ENCODE measurements at places on chromosomes 3 and 15.

DNA sequence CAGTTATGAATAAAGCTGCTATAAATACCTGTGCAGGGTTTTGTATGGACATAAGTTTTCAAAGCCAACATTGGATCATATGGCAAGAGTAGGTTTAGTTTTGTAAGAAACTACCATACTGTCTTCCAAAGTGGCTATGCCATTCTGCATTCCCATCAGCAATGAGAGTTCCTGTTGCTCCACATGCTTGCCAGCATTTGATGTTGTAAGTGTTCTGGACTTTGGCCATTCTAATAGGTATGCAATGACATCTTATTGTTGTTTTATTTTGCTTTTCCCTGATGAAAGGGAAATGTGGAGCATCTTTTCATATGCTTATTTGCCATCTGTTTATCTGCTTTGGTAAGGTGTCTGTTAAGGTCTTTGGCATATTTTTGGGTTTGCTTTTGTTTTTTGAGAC is 22.2 kb upstream of the BLM start:
- DNase-seq, result no peak

DNA sequence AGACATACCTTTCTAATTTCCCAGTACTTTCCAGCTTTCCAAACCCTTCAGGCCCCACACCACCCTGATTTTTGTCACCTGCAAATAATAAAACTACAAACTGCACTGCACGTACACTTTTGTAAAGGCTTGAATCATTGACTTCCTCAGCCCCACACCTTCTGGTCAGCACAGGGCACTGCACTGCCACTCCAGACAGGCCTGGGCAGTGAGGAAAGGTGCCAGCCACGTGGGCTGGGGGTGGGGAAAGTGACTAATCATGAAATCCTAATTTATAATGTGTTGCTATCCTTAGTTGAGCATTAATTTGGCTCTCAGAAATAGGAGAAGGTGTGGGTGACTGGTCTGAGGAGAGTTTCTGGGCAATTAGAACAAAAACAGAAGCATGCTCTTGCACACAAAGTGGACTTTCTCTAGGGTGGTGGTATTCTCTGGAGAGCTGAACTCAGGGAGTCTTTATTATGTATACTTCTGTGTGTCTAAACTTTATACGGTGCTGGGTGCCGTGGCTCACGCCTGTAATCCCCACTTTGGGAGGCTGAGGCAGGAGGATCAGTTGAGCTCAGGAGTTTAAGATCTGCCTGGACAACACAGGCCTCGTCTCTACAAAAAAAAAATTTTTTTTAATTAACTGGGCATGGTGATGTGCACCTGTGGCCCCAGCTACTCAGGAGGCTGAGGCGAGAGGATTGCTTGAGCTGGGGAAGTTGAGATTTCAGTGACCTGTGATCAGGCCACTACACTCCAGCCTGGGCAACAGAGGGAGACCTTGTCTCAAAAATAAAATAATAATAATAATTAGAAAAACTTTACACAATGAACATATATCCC is 58.2 kb upstream of the FLNB start:
- DNase-seq, result peak; percentile 88

- peak; percentile 65 for DNase-seq
Observed at GRCh38 chr3:101850246-101851051, 1.1 kb downstream of the NFKBIZ start.

DNA sequence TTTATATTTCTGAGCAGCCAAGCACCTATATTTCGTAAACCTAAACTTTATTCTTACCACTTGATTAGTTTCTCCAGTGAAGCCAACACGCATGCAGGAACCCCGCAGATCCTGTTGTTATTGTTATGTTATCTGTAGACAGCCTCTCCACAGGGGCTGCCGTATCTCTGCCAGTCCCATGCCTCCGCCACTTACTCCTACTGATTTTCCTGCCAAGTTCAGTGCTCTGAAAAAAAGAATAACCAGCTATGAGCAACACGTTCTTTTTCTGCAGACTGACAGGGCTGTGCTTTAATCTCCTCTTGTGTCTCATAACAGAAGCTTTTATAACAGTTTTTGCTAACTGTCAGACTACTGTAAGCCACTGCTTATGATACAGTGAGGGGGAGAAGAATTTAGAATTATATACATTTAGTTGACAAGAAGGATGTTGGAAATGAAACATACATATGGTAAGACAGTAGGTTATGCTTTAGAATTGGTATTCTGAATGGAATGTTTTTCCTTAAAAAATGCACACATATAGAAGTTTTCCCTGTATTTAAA is 347.4 kb downstream of the SI start:
- DNase-seq, result no peak

- peak; percentile 80 for DNase-seq
Observed at GRCh38 chr15:64731012-64731804, 44.2 kb downstream of the RBPMS2 start.

GRCh38 chr3:41202834-41203345 is 3.6 kb downstream of the CTNNB1 start:
- peak; percentile 66 for DNase-seq

GRCh38 chr3:11596387-11596786 is 47.3 kb downstream of the VGLL4 start:
- no peak for DNase-seq

DNA sequence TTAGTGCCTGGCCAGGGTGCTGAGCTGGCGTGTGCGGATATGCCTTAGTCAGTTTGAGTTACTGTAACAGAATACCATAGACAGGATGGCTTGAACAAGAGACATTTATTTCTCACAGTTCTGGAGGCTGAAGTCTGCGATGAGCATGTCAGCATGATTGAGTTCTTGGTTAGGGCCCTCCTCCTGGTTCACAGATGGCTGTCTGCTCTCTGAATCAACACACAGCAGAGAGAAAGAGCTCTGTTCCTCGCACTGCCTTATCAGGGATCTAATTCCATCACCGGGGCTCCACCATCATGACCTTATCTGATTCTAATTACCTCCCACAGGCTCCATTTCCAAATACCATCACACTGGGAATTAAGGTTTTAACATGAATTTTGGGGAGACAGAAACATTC is 386.6 kb upstream of the DPH6 start:
- no peak for DNase-seq

DNA sequence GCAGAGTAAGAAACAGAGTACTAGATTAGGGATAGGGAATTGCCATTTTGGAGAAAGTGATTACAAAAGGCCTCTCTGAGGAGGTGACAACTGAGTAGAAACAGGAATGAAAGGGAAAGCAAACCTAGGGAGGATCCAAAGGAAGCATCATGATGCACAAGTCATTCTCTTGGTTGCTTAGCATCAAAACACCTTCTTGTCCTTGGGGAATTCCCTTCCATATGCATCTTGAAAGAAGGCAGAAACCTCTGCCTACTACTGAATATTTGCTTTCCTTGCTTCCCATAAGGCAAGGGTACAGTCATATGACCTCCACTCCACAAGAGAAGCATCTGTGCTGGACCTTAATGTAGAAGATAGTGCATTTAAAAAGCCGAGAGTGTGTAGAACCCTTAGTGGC is 24.1 kb downstream of the GABPB1 start:
- DNase-seq, result peak; percentile 75

DNA sequence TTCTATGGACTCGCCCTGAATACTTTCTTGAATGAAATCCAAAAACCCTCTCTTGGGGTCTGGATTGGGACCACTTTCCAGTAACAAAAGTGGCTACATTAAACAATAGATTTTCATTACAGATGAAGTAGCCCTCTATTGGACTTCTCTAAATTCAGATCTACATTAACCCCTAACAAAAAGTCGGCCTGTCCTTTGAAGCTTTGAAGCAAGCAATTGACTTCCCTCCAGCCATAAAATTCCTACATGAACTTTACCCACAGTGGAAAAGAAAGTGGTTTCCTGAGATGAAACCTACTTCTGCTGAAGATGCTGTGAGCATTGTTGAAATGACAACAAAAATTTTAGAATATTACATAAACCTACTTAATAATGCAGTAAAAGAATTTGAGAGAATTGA is 967.1 kb upstream of the ROBO1 start:
- no peak for DNase-seq

- peak; percentile 60 for DNase-seq
Observed at GRCh38 chr3:172627057-172627809, 83.6 kb downstream of the NCEH1 start.

DNA sequence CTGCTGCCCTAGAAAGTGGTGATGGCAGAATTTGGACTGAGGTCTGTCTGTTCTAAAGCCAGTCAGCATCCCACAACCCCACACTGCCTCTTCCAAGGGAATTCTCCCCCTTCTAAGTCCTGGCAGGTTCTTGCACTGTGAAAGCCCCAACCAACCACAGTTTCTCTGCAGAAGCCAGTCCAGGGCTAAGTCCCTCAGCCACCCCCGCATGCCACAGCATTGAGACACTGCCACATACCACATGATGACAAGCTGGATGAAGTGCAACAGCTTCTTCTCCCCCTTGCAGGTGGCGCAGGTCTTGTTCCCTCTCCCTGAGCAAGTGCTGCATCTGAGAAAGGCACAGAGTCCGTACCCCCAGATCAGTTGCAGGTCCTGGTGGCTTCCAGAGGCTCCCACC is 18.6 kb downstream of the SSUH2 start:
- peak; percentile 60 for DNase-seq

DNA sequence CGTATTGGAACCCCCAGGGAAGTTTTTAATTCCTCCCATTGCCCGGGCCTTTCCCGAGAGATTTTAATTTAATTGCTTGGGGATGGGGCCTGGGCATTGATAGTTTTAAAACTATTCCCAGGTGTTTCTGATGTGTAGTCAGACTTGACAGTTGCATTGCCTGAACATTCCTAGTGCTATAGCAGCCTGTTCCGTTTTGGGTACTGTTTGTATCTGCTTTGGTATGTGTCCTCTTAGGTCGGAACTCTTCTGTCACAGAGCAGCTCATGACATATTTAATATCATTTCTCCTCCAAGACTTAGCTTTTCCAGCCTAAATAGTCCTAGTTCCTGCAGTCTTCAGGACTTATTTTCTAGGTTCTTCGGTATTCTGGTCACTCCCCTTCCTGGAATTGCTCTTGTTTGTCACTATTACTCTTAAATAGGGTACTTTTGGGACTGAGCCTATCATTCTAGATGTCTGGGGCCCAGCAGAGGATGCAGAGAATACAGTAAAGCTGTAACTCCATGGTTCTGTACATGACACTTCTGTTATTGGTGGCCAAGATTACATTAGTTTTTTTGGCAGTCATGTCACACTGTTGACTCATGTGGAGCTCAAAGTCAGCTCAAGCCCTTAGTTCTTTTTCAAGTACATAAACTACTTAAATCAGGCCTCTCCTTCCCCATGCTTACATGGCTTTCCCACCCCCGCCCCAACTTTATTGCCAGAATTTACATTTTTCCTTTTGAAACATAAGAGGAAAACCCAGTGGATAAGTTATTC is 81.5 kb downstream of the BBX start:
- DNase-seq, result no peak

- no peak for DNase-seq
Observed at GRCh38 chr15:67143646-67144045, 78.2 kb downstream of the SMAD3 start.

GRCh38 chr3:189001559-189001958 is 170.2 kb upstream of the TPRG1 start:
- DNase-seq, result peak; percentile 85

DNA sequence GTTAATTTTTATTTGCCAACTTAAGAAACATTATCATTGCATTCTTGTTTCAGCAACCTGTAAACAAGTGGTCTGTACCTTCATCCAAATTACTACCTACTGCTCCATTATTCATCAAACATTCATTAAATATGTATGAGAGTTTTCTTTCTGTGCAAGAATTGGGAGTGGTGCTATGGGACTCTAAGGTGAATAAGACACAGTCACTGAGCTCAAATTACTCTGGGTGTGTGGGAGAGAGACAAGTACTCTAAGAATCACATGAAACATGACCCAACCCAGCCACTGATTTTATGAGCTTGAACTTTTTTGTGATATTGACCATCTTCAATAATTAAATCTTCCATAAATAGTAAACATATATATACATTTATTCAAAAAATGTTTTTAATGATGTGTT is 227.2 kb upstream of the TP63 start:
- DNase-seq, result no peak

GRCh38 chr15:38507570-38507969 is 53.6 kb downstream of the FAM98B start:
- DNase-seq, result no peak

- DNase-seq, result peak; percentile 93
Observed at GRCh38 chr3:123884203-123884831, at the start of gene MYLK. TSS of gene MYLK (minus strand) at chr3:123884332. CDS start at chr3:123793841, 90,491 bp downstream.

DNA sequence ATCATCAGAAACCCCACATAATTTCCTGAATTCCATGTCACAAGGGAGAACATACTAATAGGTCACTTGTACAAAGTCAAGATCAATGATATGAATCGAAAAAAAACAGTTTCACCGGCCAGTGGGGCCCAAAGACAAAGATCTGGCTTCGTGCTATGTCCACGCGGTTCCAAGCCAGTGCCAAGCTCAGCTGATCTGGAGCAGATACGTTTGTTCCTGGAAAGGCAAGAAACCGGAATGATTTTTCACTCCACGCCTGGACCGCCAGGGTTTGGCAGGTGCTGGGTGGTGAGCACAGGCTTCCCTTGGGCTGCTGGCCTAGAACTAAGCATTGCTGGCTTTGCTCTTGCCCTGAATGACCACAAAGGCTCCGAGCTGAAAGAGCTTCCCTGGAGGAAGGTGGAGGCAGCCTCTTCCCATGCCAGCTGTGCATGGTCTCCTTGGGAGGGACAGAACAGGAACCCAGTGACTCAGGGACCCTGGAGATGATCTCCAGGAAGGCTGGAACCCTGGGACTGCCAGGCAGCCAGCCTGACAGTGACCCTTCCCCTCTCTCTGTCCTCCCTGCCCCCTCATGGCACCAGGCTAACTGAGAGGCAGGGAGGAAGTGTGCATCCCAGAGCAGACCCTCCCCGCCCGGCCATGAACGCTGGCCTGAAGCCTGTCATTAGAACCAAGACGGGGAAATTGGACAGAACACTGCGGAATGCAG is 40.9 kb downstream of the TRPM1 start:
- peak; percentile 54 for DNase-seq

DNA sequence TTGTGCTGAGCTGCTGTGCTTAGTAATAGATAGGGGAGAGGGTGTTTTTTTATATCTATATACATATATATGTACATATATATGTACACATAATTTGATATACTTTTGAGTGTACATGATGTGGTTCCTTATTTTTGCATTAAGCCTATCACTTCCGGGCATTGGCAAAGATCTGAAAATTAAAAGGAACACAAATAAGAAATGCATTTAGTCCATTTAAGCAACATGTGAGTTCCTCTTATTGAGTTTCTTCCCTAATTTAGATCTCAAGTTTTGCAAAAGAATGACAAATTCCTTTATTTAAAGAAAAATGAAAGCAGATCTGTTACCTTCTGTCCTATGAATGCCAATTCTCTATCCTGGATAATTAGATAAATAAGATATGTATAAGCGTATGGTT is 435.1 kb downstream of the LPP start:
- DNase-seq, result no peak

DNA sequence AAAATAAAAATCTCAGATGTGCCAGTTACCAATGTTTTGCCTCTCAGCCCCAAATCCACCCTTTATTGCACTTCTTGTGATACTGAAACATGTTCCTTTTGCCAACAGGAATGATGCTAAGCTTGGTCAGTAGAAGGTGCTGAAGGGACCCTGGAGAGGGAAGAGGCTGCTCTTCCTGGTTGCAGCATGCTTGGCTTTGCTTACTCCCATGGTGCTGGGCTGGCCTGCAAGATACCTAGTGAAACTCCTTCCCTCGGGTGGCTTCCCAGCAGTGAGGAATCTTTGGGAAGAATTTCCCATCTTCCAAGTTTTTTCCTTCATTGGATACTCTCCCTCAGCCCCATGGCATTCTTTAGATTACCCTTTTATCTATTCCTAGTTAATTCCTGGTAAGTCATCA is 151.8 kb upstream of the TGFBR2 start:
- no peak for DNase-seq
